ENCODE measurements at places on chromosomes 2 and 18.

DNA sequence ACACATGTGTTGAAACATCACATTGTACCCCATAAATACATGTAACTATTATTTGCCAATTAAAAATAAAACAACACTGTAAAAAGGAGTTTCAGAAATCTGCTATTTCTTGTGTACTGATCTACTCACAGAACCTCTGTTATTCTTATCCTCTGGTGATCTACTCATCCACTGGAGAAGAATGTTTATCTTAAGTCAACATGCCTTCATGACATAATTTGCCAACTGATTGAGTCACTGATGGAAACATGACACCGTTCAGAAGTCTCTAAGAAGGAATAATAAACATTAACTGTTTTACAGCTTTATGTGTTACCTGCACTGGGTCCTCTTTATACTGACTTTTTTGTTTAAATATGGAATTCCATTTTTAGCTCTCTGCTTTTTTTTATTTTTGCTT is 555.2 kb downstream of the DCDC2C start:
- no peak for DNase-seq

DNA sequence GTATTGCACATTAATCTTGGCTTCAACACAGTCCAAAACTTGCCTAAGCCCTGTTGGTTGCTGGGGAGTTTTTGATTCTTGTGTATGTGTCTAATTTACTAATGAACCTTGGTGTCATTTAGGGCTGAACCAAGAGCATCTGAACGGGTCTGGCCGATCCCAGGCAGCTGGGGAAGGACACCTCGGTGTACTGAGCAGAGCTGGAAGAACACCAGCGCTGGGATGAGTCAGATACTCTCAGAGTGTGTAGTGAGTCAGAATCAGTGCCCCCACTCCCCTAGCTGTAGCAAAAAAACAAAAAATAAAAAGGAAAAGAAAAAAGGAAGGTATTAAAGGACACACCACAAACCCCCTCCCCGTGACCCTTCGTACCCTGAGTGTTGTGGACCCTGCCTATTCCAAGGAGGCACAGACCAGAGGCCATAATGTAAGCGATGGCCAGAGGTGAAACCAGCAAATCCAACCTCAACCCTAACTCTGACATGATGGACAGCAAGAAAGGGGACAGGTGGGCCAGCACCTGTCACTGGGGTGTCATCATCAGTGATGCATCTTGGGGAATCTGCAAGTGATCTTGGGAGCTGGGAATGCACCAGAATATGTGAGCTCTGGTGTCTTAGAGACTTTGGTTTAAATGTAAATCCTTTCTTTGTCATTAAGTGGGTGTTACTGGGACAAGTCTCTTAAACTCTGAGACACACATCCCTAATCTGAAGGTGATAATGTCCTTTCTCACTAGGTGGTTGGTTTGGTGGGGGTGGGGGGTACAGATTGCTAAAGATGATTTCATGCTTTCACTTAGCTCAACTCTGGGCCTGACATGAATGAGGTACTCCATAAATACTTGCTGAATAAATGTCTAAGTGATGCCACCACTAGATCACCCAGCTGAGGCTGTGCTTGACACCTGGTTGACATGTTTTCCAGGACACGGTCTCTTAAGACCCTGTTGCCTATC is 34.2 kb upstream of the NCOA1 start:
- DNase-seq, result no peak

DNA sequence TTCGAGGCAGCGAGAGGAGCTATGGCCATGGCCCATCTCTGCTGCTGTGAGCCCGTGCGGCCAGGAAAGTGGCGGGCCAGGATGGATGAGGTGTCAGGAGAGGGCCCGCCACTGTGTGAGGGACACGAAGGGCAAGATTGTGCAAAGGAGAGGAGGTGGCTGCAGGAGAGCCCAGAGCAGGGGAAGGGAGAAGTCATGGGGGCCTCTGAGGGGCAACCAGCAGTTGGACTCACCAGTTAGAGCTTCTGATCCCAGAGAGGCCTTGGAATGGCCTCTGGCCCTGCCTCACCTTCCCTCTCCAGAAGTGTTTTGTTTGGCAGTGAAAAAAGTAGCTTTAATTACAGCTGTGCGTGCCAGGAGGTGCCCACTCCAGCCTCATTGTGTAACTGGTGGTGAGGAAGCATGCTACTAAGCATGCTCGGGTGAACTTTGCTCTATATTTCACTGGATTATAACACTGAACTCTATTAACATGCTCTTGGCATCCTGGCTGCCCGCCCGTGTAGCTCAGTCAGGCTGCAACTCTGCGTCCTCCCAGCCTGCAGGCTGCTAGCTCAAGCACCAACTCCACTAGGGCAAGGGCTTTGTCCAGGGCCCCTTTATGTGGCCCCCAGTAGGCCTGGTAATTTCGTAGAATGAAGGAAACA is 34.2 kb downstream of the IMPA2 start:
- DNase-seq, result peak; percentile 88

GRCh38 chr2:226256237-226256636 is 543.4 kb downstream of the IRS1 start:
- DNase-seq, result no peak

GRCh38 chr18:34322365-34323289 is 97.9 kb upstream of the NOL4 start:
- peak; percentile 36 for DNase-seq

DNA sequence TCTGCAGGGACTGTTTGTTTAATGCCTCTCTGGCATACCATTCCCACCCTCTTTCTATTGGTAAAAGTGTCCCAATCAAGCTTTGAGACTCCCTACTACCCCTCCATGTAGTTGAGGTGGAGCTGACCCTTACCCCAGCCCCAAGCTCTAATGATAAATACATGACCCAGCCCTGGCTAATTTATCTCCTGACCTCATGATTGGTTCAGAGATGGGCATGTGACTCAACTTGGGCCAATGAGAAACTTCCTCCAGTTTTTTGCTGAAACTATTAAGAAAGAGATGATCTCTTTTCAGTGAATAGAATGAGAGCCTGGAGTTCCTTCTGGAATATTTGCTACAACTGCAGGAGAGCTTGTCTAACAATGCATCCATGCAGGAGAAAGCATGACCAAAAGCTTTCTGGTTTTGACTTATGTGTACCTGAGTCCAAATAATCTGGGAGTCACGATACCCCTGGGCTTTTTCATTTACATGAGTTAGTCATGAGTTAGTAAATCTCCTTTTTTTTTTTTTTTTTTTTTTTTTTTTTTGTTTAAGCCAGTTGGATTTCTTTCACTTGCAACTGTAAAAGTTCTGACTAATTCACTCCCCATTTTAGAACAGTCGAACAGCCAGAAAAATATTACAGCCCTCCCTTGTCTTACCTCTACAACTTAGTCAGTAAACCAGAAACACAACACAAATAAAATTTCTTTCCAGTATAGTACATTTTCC is 66.5 kb upstream of the TLK1 start:
- no peak for DNase-seq

- DNase-seq, result peak; percentile 18
Measured at GRCh38 chr2:128357506-128358370, 39.1 kb upstream of the HS6ST1 start.

- DNase-seq, result peak; percentile 17
Measured at GRCh38 chr2:241796610-241797138, 12.3 kb upstream of the NEU4 start.

DNA sequence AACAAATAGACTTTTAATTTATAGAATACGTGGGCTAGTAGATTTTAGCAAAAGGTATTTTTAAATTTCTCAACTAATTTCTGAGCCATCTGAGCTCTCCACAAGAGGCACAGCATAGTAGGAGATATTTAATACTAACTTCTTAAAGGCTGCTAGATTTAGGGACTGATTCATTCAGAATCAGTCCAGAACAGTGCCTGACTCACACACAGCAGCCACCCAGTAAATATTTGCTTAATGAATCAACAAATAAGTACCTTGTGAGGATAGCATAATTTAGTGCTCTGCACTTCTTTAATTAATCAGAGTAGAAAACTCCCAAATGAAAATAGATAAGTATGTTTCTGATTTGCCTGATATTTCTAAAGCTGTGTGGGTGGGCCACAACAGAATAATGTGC is 35.6 kb upstream of the SYT4 start:
- no peak for DNase-seq

GRCh38 chr2:154640000-154640399 is 58.5 kb upstream of the KCNJ3 start:
- no peak for DNase-seq

DNA sequence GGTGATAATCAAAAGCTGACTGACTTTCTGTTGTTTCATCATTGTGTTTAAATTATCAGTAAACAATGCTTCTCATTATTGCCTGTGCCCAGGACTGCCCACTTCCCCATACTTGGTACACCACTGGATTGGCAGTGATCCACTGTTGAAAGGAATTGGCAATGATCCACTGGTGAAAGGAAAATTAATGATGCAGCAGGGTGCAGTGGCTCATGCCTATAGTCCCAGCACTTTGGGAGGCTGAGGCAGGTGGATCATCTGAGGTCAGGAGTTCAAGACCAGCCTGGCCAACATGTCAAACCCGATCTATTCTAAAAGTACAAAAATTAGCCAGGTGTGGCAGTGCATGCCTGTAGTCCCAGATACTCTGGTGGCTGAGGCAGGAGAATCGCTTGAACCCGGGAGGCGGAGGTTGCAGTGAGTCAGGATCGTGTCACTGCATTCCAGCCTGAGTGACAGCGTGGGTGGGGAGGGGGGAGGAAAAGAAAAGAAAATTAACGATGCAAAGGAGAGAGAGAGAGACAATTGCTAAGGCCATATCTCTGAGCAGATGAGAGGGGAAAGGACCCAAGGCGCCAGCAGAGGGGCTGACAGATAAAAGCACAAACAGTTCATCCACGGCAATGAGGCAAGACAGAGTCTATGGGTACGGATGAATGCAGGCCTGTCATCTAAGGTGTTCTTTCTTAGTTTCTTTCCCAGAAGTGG is 10.2 kb upstream of the GTF2A1L start:
- no peak for DNase-seq

DNA sequence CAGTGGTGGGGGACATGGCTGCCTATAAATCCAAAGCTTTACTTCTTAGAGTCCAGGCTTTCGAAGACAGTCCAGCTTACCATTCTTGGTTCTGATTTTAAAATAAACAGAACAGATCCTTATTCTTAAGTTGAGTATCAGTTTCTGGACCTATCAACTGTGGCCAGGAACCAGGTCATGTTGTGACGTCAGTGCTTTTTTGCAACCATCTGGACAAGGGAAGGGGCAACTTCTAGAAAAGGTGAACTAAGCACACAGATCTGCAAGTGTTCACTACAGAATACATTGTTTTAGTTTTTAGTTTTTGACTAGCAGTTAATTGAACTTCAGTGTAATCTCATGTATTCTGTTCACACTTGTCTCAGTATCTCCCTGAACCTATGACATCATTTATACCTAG is 326.0 kb upstream of the MGAT5 start:
- no peak for DNase-seq

- no peak for DNase-seq
Measured at GRCh38 chr18:50653402-50654093, 93.7 kb downstream of the MAPK4 start.

Measured in upper lobe of left lung (tissue), 6 donors.